ENCODE measurements at places on chromosomes 2 and 18.

DNA sequence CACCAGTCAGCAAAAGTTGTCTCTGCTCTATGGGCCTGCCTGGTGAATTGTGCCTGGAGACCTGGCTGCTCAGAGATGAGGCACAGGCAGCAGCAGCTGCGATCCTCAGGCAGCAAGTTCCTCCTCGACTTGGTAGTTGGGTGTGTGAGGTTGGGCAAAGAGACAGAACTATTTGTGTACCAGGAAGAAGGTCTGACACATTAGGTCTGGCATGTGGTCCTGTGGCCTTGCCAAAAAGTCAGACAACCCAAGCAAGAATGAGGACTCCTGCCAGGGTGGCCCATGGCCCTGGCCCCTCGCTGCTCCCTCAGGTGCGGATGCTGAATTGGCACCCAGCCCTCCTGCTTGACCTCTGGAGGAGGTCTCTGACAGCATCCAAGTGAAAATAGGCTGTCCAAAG is 192.7 kb downstream of the DYSF start:
- peak; percentile 94 for DNase-seq

- peak; percentile 86 for DNase-seq
Measured at GRCh38 chr2:98036349-98037000, 40.7 kb upstream of the TMEM131 start.

DNA sequence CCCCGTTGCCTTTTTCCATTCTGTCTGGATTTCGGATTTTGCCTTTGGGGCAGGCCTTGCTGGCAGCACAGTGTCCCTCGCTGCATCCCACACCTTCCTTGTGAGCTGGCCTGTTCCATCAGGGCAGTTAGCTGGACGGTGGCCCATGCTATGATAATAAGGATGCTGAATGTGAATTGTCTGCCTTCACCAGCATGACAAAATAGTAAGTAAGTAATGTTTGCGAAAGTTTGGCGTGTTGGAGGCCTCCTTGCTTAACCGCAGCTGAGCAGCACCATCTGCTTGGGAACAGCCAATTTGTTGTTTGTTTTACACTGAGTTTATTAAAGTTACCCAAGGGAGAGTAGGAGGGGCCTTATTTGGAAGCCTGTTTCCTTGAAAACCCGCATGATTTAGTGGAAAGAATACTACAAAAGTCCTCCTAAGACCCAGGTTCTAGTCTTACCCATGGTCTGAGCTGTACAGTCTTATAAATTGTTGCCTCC is 469.7 kb upstream of the FANCL start:
- no peak for DNase-seq

GRCh38 chr18:45398448-45398847 is 216.8 kb upstream of the SLC14A2 start:
- DNase-seq, result no peak

DNA sequence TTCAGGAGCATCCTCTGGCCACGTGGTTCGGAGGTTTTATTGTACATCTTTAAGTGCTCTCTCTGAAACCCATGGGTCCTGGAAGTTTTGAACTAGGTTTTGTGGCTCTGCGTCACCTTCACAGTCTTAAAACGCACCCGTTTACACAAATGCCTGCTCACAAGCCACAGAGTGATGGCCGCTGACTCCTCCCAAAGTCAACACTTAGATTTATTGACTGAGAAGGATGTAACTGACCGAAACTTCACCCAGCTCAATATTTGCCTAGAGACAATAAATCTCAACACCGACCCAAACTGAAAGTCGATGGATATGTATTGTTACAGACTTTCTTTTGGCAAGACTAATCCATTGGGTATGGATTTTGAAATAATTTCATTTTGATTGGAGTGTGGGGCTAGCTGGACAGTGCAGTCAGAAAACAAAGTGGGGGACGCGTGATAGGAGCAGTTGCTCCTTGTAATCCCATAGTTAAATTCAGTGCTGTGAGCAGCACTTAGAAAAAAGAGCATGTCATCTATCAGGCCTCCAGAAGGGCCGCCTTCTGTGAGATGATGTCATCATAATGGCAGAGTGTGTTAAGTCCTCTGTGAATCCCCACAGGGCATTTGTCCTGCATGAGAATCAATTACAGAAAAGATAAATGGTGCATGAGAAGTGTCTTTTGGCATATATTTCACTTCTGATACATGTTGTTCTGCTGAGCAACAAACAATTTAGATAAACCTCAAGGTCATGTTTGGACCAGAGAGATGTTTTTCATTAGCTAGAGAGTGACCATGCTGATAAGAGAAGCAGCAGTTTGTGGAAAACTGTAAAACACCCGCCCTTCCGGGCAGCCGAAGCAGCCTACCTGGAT is 183.7 kb downstream of the INO80D start:
- no peak for DNase-seq

- no peak for DNase-seq
Measured at GRCh38 chr2:197078535-197078934, 152.0 kb upstream of the PGAP1 start.

DNA sequence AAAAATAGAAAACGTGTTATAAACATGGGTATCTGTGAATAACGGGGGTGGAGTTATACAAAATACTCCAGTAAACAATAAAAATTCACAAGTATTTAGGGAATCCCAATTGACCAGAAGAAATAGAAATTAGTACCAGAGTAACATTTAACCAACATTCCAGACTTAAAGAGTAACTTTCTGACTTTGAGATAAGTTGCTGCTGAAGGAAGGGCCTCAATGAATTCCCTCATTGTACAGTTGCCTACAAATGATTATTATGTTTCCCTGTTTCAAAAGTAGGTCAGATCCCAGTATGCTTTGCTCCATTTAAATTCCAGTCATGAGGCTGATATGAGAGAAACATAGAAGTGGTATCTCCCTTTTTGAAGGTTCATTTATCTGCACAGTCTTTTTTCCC is 88.3 kb upstream of the KCNH7 start:
- no peak for DNase-seq

GRCh38 chr18:55744206-55744605 is 156.2 kb upstream of the TCF4 start:
- DNase-seq, result no peak

Data from gastrocnemius medialis (tissue), 4 donors.